GM23338 (cell line): ENCODE measurements at places on chromosomes 7 and 10. TPM values are rescaled to one million over a fixed set of nuclear protein-coding genes. Genes with fewer than 3 reads are reported as not detected.

DNA sequence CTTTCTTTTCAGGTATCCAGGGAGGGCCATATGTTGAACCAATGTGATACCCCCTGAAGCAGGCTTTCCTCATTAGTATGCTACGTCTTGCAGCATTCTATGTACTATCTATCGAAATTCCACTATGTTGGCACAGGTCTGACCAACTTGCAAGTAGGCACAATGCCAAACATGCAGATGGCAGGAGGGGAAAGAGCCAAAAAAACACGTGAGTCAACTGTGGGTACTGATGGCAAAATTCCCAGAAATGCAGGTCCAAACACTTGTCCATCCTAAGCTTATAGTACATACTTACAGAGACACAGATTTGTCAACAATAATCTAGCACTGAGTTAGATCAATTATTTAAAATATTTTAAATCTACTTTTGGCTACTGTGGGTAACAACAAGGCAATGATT lies 394.9 kb downstream of the DGKB start:
- DNase-seq = no peak

DNA sequence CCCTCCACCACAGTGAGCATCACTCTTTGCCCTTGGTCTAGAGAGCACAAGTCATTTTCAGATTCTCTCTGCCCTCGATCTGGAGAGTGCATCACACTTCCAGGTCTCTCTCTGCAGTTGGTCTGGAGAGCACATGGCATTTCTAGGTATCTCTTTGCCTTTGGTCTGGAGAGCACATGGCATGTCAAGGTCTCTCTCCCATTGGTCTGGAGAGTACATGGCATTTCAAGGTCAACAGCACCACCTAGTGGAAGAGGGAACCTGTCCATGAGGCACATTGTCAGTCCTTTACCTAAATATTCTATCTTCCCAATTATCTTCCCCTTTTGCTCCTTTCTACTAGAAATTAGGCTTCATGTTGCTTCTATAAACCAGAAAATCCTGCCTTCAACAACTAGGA lies 1139.4 kb downstream of the XPNPEP1 start:
- DNase-seq = peak; percentile 84

DNA sequence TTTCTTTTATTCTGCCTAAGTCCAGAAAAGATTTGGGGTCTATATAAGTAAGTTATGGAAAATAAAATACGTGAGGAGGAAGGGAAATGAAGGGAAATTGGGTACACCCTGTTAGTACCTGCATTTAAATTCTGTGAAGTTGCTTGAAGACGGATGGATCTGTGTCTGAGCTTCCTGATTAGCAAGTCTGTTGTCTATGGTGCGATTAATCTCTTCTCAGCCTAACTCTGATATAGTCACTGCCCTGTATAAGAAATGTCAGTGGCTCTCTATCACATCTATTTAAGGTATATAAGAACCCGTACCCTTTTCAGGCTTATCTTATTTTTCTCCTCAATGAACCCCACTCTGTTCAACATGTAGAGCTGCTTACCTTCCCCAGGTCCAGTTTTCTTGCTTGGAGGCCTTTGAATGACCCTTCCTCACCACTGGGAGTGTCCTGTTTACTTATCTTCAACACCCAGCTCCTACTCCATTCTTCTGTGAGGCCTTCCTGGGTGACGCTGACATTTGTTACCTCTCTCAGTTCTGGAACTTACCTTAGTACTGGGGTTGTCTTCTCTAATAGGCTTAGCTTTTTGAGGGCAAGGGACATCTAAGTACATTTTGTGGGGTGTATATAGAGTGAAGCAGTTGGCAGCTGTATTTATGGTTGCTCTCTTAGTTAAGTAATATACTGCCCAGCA lies 149.6 kb upstream of the PRPS1L1 start:
- DNase-seq = no peak

DNA sequence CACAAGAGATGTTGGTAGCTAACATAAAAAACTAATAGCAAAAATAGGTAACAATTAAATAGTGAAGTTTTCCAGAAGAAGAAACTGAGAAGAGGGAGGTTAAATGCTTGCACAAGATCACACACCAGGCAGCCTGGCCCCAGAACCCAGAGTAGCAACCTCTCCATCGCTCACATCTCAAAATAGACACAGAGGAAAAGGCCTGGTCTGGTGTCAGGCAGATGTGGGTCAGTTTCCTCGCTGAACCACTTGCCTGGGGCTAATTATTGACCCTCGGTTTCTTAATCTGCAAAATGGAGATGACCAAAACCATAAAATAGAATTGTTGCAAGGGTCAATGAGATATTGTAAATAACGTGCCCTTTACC lies 44.5 kb upstream of the STK17A start:
- DNase-seq = no peak

- peak; percentile 74 for DNase-seq
These were observed 3.3 kb upstream of the CUEDC2 start for GRCh38 chr10:102435529-102436233.

Gene CCDC3
- total RNA-seq = 4.5 and 5.2 TPM in 2 replicates

Gene CTAGE6
- total RNA-seq = not detected in 2 replicates
